Fibroblast of the conjunctiva (primary cell): ENCODE measurements at places on chromosomes 2 and 18.

DNA sequence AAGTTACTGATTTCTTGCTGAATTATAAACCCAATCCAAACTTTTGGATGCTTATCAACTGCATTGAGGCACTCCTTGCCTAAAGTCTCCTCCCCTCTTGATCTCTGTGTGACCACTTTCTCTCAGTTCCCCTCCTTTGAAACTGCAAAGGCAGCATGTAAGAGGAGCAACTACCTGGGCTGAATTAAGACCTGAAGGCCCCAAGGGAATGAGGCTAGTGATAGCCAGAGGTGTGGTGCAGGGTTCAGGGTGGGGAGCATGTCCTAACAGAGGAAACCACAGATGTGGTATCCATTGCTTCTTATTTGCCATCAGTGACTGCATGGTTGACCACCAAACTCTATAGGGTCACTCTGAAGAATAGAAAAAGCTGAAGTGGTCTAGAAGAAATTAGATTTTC is 557.9 kb downstream of the TNS1 start:
- DNase-seq, result no peak

- no peak for DNase-seq
Observed at GRCh38 chr2:20165677-20166509, 59.0 kb downstream of the SDC1 start.

DNA sequence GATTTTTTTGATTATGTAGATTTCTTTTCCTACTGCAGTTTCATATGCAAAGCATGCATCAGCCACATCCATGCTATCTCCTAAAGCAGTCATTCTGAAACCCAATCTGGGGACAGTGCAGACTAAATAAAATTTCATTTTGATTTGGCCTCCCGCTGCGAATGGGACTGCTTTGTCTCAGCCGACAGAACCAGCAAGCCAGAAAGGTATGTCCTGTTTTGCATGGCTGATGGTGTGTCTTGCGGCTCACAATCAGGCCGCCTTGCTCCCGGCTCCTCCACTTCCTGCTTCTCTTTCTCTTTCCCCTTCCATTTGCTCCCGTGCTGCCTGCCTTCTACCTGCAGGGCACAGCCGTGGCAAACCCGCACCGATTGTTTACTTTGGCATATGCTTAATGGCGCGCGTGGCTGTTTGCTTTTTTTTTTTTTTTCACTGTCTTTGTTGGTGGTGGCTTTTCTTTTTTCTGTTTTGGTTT is 419.6 kb upstream of the POU3F3 start:
- no peak for DNase-seq

DNA sequence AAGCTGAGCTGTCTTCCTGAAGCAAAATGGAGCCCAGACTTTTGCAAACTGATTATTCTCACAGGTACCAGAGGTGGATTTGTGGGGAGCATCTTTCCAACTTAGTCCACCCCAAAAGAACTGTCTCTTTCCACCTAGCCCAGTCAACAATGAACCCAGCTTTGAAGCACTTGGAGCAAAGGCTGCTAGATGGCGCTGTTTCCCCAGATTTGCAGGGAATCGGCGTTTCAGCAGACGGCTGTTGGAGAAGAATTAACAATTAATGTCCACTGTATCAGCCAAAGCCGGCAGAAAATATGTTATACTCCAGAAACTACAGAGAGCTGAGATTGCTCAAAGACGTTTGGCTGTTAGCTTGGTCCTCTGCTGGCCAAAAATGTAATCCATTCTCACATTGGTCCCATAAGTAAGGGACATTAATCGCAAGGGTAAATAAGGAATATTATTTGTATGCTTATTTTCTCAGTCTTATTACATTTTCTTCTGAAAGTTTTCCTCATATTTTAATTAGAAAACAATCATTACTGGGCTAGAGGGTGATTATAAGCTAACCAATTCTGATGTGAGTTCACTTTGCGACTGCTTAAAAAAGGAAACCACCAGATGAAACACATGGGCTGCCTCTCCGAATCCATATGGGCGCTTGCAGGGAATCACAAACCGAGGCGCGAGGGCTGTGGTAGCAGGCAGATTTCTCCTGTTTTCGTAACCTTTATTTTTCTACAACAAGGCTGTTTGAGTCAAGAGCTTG is 423.8 kb upstream of the MEX3C start:
- peak; percentile 12 for DNase-seq

GRCh38 chr2:25385910-25386309 is 44.2 kb upstream of the DNMT3A start:
- no peak for DNase-seq
